SHP77 (cell line): ENCODE measurements at places on chromosomes 5 and 9.

DNA sequence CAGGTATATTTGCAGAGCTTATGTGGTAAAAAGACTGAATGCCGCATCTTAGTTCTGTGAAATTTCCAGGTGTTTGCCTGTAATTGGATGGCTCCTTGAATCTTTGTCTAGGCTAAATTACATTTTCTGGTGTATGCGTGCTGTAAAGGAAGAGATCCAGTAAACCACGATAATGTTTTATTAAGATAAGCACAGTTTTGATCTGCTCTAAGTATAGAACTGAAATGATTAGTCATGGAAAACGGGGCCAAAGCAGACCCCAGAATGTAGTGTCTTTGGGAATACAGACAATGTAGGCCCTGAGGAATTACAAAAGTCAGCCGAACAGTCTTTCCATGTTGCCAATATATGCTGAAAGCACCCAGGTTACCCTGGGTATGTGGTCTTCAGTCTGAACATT, 257.3 kb downstream of the FANCC start:
- DNase-seq: no peak

DNA sequence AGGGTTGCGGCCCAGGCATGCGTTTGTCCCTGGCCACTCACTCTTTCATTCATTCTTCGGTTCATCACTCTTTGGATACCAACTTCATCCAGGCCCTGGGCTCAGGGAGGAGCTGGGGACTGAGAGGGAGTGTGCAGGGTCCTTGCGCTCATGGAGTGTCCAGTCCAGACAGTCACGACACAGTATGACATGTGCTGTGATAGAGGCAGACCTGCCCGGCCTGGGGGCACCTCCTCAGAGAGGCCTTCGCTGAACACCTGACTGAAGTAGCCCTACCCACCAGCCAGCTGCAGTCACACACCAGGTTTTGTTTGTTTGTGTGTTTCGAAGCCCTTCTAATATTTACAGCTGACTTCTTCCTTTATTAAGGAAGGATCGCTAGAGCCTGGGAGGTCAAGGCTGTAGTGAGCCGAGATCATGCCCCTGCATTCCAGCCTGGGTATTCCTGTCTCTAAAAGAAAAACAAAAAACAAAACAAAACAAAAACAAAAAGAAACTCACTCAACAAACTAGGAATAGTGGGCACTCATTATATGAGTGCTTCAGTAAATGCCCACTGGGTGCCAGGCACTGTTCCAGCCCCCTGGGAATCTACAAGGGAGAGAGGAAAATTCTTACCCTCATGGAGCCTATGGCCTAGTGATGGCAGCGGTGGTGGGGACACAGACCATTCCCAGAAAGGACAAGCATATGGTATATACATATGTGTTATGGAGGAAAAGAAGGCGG, 6.3 kb upstream of the PSD2 start:
- DNase-seq: no peak

- no peak for DNase-seq
Observed at GRCh38 chr9:98977246-98977714, 33.6 kb downstream of the COL15A1 start.

- peak; percentile 57 for DNase-seq
Observed at GRCh38 chr5:126339215-126339805, 83.9 kb upstream of the GRAMD2B start.

DNA sequence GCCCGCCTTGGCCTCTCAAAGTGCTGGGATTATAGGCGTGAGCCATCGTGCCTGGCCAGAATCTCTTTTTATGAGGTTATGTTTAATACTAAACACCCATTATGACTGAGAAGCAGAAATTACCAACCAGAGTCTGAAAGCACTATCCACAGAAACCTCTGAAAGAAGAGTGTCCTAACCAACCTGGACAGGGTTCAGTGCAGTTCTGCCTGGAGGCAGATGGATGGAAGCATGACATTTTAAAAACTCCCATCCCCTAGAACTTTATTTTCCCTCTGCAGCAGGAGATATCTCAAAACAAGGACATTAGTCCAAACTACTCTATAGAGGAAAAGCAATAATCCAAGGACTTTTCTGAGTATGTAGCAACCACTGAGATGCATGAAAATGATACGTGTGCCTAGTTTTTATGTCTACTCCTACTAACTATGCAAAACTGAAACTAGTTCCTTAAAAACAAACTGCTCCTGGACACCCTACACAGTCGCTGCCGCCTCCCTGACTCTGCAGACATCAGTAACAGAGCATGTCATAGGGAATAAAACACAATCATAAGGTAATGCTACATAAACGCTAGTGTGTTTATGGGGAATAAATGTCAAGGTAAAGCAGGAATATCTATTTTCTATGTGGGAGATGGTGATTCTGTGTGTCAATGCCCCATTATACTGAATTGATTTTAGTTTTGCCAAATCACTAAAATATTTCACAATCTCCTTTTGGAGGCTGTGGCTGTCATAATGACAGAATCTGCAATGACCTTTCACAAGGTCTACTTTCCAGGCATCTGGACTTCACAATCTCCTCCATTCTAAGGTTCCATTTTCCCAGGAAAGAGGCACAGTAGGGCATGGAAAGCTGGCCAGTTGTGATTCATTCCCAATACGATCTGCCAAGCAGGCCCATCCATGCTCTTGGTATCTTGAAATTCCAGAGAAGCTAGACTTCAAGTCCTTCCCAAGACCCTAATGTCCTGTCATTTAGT, 122.8 kb downstream of the SIL1 start:
- no peak for DNase-seq

- DNase-seq: peak; percentile 0
Observed at GRCh38 chr5:135276151-135276550, 122.9 kb downstream of the MACROH2A1 start.

DNA sequence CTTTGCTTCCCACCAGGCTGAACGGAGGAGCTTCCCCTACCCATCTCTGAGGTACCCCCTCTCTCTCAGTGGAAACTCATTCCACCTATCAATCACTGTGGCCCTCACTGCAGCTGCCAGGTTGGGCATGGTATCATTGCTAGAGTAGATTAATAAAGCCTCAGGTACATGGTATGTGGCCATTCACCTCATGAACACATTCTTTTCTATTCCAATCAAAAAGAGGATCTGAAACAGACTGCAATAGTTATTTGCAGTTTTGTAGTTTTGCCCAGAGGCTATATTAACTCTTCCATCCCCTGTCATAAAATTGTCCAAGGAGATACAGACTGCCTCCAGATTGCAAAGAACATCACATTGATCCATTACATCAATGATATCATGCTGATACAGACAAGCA, 85.8 kb upstream of the MVB12B start:
- no peak for DNase-seq

- DNase-seq: no peak
Observed at GRCh38 chr5:158591301-158591863, 508.3 kb downstream of the EBF1 start.

DNA sequence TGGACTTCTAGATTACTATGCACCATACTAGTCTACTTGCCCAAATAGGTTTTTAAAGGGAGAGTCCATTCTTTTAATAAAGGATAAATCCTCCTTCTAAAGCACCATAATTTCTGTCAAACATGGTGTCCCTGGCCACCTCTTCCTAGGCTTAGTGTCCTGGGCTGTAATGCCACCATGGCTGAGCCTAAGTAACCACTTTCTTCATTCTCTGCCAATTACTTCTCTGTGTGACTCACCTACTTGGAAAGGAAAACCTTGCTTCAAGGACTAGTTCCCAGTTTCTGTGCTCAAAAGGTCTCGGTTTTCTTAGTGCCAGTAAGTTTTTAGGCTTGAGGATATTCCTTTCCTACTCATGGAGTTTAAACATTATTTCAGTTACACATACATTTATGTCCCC, 273.4 kb downstream of the DENND1A start:
- DNase-seq: no peak

GRCh38 chr9:113436728-113437515, 26.4 kb downstream of the C9orf43 start:
- no peak for DNase-seq

DNA sequence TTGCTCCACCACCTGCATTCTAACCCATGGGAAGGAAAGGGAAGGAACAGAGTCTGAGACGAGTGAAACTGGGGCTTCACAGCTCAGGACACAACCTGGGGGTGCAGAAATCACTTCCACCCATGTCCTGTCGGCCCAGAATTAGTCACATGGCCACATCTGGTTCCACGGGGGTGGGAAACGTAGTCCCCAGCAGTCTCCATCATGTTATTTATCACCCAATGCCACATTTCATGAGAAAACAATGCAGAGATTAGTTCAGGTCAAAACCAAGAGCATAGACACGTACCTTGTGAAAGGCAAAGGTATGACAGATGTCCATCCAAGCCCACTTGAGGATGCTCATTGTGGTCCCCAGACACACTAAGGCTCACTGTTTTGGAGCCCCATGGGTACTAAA, 125.1 kb downstream of the MED10 start:
- no peak for DNase-seq

DNA sequence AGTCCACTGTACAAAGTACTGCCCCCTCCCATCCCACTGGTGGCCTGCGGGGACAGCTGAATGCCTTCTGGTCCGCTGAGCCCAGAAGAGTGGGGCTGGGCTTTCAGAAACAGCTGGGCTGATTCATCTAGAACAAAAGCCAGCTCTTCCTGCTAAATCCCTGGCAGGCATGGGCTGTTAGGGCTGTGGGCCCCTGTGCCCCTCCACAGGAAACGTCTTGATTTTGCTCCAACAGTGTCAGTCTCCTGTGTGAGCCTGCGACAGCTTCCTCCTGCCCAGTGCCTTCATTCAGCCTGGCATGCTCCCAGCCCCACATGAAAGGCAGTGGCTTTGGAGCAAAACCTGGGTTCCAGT, 6.9 kb upstream of the GSN start:
- no peak for DNase-seq

DNA sequence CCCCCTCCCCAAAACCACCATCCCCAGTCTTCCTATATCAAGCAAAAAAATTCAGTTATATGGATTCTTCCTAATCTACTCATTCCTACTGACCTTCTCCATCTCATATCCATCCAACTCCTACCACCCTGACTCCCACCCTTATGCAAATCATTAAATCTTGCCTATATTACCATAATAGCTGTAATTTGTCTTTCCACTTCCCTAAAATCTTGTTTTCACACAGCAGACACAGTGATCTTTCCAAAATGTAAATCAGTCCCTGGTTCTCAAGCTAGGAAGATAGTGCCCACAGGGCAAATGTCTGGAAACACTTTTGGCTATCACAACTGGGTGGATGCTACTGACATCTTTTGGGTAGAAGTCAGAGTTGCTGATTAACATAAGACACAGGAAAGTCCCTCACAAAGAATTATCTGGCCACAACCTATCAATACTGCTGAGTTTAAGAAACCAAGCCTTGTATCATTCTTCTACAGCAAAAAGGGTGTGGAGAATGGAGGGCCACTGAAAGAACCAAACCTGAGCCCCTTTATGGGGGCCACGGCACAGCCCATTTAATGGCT, 1.4 kb downstream of the SRA1 start:
- no peak for DNase-seq

DNA sequence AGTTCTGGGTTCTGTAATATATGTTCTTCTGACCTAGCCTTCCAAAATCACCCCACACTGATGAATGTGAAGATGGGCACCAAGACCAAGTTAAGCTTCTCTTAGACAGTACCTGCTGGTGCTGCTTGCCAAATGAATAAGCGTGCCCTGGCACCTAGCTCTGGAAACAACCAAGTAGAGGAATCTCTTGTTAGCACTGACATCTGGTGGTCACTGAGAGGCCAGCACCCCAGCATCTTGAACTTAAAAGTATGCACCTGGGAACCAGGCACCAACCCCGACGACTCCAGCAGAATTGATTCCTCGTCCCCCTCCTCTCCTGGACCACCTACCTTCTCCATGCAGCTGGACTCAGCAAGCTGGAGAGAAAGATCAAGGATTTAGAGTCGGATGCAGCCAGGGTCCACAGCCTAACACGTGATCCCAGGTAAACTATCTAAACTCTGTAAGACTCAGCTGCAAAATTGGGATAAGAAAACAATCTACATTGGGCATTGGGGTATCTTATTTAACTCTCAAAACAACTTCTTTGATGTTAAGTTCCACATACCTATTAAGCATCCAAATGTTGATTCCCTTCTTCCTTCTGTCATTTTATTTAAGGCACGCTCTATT, 89.8 kb downstream of the SLC1A3 start:
- peak; percentile 72 for DNase-seq

DNA sequence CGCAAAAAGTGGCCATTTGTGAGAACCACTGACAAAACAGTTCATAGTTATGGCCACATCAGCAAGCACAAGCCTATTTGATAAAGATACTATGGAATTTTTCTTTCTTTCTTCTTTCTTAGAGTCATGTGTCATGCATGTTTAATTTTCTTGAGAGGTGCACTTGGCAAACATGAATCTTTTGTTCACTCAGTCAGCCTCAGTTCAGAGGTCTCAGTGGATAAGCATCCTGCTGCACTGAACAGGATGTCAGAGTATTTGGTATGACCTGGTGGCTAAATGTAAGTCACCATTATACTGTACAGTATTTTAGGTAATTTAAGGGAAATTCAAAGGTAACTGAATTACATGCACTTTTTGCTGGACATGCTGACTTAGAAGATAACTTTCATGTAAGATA, 5.4 kb downstream of the NNT start:
- DNase-seq: no peak

DNA sequence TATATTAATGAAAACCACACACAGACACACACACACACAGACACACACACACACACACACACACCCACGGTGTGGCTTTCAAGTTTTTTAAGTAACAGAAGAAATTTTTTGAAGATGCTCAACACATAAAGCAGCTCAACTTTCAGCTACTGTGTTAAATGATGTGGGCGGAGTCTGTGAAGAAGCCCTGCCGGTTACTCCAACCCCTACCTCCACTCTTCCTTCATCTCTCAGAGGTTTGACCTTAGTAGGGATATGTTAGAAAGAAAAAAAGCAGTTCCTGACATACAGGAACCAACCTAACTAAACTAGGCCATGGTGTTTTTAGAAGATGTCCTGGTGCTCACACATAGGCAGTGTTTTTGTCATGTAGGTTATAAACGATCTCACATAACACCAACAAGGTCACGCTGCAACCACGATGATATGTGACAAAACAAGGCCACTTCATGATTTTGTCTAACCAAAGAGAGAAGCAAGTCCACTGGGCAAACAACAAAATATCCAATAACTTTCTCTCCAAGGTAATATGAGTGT, 112.8 kb downstream of the EMB start:
- DNase-seq: no peak
